B cell (primary cell): ENCODE measurements at places on chromosomes 13 and 19. TPM values are rescaled to one million over a fixed set of nuclear protein-coding genes. Genes with fewer than 3 reads are reported as not detected.

DNA sequence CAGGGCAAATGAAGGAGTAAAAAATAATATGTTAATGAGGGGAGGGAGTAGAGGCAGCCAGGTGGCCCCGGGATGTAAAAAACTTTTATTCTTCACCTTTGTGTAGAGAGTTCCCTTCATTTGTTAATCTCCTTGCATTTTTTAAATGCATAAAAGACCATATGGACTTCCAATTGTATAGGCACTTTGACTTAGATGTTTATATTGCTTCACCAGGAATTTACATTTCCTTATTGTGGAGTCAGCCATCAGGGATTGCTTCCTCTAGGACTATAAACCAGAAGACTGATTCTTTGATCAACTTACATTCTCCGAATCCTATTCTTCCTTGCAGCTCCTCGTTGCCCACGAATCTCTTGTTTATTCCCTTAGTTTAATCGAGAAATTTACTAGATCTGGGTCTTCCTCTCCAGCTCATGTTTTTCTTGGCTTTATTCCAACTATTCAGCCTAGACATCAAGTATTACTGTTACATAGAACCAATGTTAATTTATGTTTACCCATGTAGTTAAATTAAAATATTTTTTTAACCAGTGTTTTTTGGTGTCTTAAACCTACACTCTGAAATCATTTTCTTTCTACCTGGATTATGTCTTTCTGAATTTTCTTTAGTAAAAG, 1187.0 kb upstream of the SLC10A2 start:
- no peak overlapping the region for H3K4me3 ChIP-seq
- no peak overlapping the region for H3K27ac ChIP-seq
- no peaks in the 10 kb centered on the region for H3K36me3 ChIP-seq
- no peak for DNase-seq
- H3K27me3 ChIP-seq = no peaks in the 10 kb centered on the region

DNA sequence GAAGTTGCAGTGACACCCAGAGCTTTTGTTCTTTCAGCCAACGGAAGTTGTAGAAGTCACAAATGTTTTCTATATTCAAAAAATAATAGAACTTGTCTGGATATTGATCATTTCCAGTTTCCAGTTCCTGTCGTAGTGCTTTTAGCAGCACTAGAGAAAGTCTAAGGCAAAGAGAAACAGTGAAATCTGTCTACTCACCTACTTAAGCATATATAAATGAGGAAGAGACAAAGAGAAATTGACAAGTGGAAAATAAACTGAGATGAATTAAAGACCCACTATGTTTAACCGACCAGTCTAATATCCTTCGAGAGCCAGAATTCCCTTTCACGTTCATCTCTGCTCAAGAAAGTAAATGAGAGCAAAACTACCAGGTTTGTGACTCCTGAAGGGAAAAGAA, 36.7 kb downstream of the DACH1 start:
- H3K27ac ChIP-seq = no peak overlapping the region
- DNase-seq = no peak
- H3K36me3 ChIP-seq = no peaks in the 10 kb centered on the region

The PSG6 gene
- total RNA-seq = not detected in 2 replicates

DNA sequence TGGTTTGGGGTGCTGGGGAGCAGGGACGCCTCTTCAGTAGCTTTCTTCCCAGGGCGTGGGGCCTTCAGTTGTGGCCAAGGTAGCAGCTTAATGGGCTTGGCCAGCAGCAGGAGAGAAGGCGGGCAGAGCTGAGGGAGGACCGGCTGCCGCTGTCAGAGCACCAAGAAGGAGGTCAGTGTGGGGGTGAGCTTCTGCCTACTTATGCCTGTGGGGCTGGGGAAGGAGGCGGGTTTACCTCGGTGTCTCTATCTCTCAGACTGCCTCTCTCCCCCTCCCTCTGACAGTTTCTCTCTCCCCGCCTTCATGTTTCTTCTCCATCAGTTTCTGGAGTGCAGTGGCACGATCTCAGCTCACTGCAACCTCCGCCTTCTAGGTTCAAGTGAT, at the start of gene CAPN12:
TSS of gene CAPN12 (minus strand) at position 177 of the 384 bp plus-strand sequence. CDS start 309 bp downstream, outside the sequence.
- no peak within 1 kb of the TSS for H3K4me3 ChIP-seq
- no peak within 1 kb of the TSS for H3K27ac ChIP-seq
- H3K4me1 ChIP-seq = no peaks in the 10 kb centered on the region
- DNase-seq = no peak
- no peaks in the 10 kb centered on the region for H3K27me3 ChIP-seq

GRCh38 chr13:32881074-32881776, 135.0 kb upstream of the KL start:
- H3K27me3 ChIP-seq = no peaks in the 10 kb centered on the region
- no peak overlapping the region for H3K27ac ChIP-seq

The CCNA1 gene
- total RNA-seq = 0.51 and 0.69 TPM in 2 replicates

GRCh38 chr19:45160870-45161737, at the start of gene NKPD1:
TSS of gene NKPD1 (minus strand) at chr19:45160982. CDS start at chr19:45160150, 832 bp downstream.
- H3K36me3 ChIP-seq = no peaks in the 10 kb centered on the region
- no peak for DNase-seq
- peaks cover 13% of the 10 kb centered on the region for H3K4me1 ChIP-seq
- H3K27me3 ChIP-seq = no peaks in the 10 kb centered on the region

The GFY gene
- not detected in 2 replicates for total RNA-seq

DNA sequence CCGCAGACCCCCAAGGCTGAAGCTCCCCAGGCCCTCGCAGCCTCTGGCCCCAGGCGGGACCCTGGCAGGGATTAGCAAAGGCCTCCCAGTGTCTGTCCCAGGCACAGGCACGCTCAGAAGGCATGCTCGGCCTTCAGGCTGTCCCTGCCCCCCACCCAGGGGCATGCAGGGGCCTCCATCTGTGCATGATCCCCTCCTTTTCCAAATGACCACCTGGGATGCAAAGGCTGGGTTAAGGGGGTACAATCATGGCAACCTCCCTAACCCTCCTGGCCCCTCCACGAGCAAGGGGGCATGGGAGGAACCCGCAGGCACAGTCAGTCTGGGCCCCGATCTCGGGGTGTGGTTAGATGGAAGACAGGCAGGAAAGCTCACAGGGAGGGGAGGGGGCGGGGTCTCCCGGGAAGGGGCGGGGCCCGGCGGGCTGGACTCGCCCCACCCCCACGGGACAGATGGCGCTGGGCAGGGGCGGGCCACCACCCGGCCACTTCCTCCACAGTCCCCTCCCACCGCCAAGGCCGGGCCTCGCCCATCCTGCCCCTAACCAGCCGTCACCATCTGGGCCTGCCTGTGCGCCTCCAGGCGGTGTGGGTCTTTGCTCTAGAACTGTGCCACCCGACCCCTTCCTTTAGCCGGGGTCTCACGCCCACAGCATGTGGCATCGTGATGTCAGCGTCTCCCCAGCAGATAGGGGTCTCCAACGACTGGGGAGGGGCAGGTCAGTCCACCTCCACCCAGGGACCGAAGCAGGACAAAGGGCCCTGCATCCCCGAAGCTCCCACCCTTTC, 7.0 kb upstream of the REXO1 start:
- H3K36me3 ChIP-seq = peaks cover 4% of the 10 kb centered on the region
- H3K27me3 ChIP-seq = no peaks in the 10 kb centered on the region
- H3K27ac ChIP-seq = peak overlapping the region; percentile 75
- peaks cover 86% of the 10 kb centered on the region for H3K4me1 ChIP-seq
- H3K4me3 ChIP-seq = peak overlapping the region; percentile 64
- DNase-seq = peak; percentile 77

The MYPOP gene
- total RNA-seq = 10.7 and 12.1 TPM in 2 replicates

The FXYD5 gene
- total RNA-seq = 293 and 310 TPM in 2 replicates

The RGCC gene
- total RNA-seq = 6.5 and 8.0 TPM in 2 replicates

GRCh38 chr13:81738364-81738763, 1397.4 kb upstream of the SPRY2 start:
- no peaks in the 10 kb centered on the region for H3K36me3 ChIP-seq
- no peaks in the 10 kb centered on the region for H3K4me1 ChIP-seq
- no peak overlapping the region for H3K27ac ChIP-seq
- H3K27me3 ChIP-seq = no peaks in the 10 kb centered on the region
- no peak overlapping the region for H3K4me3 ChIP-seq
- DNase-seq = no peak

The ZNF799 gene
- 10.5 and 11.1 TPM in 2 replicates for total RNA-seq

DNA sequence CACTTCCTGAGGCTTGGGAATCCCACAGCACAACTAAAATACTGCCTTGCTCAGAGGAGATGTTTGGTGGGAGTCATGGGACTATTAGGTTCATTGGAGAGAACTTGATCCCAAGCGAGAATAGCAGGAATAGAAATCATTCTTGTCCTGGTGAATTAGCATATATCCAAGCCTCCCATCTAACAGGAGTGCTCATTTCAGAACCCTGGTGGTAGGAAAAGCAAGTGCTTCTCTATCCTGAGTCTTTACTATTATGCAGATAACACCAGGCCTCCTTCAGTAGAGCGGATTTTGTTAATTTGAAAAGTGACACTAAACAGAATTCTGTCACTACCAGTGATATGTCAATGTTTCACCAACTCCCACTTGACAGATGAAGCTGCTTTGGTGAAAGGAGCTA, 199.5 kb downstream of the ATP8A2 start:
- no peaks in the 10 kb centered on the region for H3K27me3 ChIP-seq
- no peak overlapping the region for H3K4me3 ChIP-seq
- no peaks in the 10 kb centered on the region for H3K36me3 ChIP-seq
- H3K27ac ChIP-seq = no peak overlapping the region
- DNase-seq = no peak
- no peaks in the 10 kb centered on the region for H3K4me1 ChIP-seq

GRCh38 chr13:35471706-35472322, 4.7 kb downstream of the MAB21L1 start:
- peaks cover 72% of the 10 kb centered on the region for H3K27me3 ChIP-seq
- peaks cover 48% of the 10 kb centered on the region for H3K4me1 ChIP-seq
- DNase-seq = no peak

GRCh38 chr19:7395360-7396066, 46.8 kb downstream of the ARHGEF18 start:
- peaks cover 3% of the 10 kb centered on the region for H3K36me3 ChIP-seq
- peak overlapping the region; percentile 13 for H3K27ac ChIP-seq
- no peak for DNase-seq
- H3K4me1 ChIP-seq = peaks cover 44% of the 10 kb centered on the region

DNA sequence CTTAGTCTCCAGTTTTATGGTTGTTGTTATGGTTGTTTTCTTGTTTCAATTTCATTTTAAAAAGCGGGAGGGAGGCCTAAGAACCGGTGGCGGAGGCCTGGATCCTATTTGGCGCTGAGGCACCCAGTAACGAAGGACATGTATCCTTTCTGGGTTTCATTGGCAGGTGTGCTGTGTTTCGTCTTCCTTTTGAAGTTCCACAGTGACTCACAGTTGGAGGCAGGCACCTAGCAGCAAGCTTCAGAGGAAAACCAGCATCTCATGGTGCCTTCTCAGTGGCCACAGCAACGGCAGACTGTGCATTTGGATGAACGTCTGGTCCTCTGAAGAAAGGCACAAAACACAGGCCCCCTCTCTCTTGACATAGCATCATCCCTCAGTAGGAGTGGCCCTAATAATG, 697.2 kb downstream of the EFNB2 start:
- no peak overlapping the region for H3K4me3 ChIP-seq
- DNase-seq = no peak
- H3K27ac ChIP-seq = no peak overlapping the region
- H3K36me3 ChIP-seq = no peaks in the 10 kb centered on the region

- no peak overlapping the region for H3K27ac ChIP-seq
- H3K4me3 ChIP-seq = no peak overlapping the region
- no peak for DNase-seq
- H3K36me3 ChIP-seq = no peaks in the 10 kb centered on the region
Observed at GRCh38 chr13:110433014-110433413, 125.9 kb downstream of the COL4A2 start.

GRCh38 chr19:35030257-35031071, at the start of gene SCN1B:
TSS of gene SCN1B (plus strand) at chr19:35030470. CDS start at chr19:35030821, 351 bp downstream.
- H3K27me3 ChIP-seq = no peaks in the 10 kb centered on the region
- no peaks in the 10 kb centered on the region for H3K36me3 ChIP-seq
- no peak within 1 kb of the TSS for H3K27ac ChIP-seq
- DNase-seq = peak; percentile 42
- no peak within 1 kb of the TSS for H3K4me3 ChIP-seq

The ADM5 gene
- 5.6 and 8.8 TPM in 2 replicates for total RNA-seq

- no peaks in the 10 kb centered on the region for H3K27me3 ChIP-seq
- H3K36me3 ChIP-seq = no peaks in the 10 kb centered on the region
- no peak overlapping the region for H3K27ac ChIP-seq
- H3K4me1 ChIP-seq = no peaks in the 10 kb centered on the region
- no peak overlapping the region for H3K4me3 ChIP-seq
- DNase-seq = no peak
Observed at GRCh38 chr13:49853535-49853934, 61.1 kb upstream of the KPNA3 start.

DNA sequence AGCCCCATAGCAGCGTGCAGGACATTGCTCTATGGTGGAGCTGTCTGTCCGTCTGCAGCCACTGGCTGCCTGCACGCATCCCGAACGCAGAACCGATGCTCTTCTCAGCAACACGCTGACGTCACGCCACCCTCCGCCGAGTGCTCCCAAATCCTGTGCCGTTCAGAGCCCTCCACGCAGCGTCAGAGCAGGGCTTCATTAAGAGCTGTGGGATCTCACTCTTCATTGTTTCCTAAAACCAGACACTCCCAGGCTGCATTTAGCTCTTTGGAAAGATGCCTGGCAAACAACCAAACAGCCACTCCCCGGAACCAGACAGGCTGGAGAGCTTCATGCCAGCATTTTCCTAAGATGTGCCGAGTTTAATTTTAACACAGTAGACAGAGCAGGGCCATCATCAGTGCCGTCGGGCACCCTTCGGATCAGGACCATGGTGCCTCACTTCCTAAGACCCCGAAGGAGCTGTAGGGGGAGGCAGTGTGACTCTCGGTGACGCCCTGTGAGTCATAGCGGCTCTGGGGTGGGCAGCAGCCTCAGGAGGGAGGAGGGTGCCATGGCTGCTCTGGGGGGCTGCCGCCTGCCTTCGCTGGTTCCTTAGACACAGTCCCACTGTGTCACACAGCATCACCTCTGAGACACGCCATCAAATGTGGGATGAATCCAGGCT, 131.5 kb upstream of the MCF2L start:
- no peak overlapping the region for H3K27ac ChIP-seq
- no peak for DNase-seq
- H3K36me3 ChIP-seq = peaks cover 22% of the 10 kb centered on the region

The KANK3 gene
- 0.27 TPM in 1 of 2 replicates, not detected in the other for total RNA-seq

GRCh38 chr19:55546822-55547614, 1.7 kb upstream of the SBK3 start:
- no peaks in the 10 kb centered on the region for H3K4me1 ChIP-seq
- H3K36me3 ChIP-seq = no peaks in the 10 kb centered on the region
- H3K4me3 ChIP-seq = no peak overlapping the region
- no peaks in the 10 kb centered on the region for H3K27me3 ChIP-seq
- no peak for DNase-seq
- no peak overlapping the region for H3K27ac ChIP-seq

The SLAIN1 gene
- total RNA-seq = 25.2 and 29.5 TPM in 2 replicates

The CGB8 gene
- not detected in 2 replicates for total RNA-seq

DNA sequence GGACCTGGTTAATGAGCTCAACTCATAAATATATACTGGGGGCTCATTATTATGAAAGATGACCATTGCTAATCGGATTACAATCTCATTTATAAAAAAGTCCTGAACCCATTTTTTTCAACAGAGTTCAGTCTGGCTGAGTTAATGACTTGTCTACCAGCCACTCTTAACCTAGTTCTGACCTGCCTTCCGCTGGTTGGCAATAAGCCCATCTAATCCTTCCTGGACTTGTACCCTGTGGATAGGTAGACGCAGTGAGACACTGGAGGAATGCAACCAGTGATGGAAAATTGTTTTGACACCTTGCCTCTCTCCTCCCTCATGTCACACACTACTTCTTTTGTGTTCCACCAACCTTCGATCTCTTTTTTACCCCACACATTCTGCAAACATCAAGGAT, 279.9 kb downstream of the FOXO1 start:
- H3K4me1 ChIP-seq = peaks cover 31% of the 10 kb centered on the region
- H3K27ac ChIP-seq = no peak overlapping the region
- no peaks in the 10 kb centered on the region for H3K36me3 ChIP-seq

GRCh38 chr13:63163903-63164302, 1748.3 kb upstream of the PCDH20 start:
- no peak overlapping the region for H3K27ac ChIP-seq
- H3K36me3 ChIP-seq = no peaks in the 10 kb centered on the region
- no peaks in the 10 kb centered on the region for H3K27me3 ChIP-seq
- no peaks in the 10 kb centered on the region for H3K4me1 ChIP-seq
- H3K4me3 ChIP-seq = no peak overlapping the region

The RCBTB2 gene
- 2.7 and 3.7 TPM in 2 replicates for total RNA-seq

The IGFL2 gene
- total RNA-seq = not detected in 2 replicates
